ENCODE measurements at places on chromosomes 7 and 10.

DNA sequence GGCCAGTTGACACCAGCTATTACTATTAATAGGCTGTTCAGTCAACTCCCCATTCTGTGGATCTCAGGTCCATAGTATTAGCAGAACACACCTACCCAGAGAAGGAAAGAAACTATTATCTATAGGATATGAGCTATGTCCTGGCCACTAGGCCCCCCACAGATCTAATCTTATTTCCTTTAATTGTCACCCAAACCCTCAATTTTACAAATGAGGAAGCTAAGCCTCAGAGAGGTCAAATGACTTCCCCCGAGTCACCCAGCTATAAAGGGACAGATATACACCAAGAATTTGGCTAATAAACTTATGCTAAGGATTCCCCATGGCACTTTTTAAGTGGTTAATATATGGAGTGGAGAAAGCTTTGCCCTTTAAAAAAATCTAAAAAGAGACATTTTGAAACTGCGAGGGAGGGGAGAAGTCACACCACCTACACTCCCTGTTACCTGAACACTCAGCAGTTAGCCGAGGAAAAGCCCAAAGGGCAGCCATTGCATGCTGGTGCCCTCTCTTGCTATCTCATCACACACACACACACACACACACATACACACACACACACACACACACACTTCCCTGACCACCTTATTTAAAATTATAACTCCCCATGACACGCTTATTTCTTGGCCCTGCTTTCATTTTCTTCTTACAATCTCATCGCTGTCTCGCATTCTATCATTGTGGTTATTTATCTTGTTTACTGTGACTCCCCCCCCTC lies 157.0 kb upstream of the ADO start:
- no peak for DNase-seq

DNA sequence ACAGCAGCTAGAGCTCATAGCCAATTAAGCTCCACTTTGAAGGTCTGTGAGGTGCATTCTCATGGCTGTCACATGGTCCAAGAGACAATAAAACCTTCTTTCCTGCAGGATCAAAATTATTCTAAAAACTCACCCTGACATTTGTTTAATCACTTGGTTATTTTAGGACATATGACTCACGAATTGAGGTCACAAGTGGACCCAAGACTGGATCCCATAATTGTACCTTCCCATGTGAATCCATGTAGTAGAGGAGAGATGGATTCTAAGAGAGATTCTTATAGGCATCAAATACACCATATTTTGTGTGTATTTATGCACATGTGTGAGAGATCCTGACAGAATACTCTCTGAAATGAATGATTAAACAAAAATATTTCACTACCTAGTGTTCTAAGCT lies 18.1 kb downstream of the POLR1F start:
- no peak for DNase-seq

DNA sequence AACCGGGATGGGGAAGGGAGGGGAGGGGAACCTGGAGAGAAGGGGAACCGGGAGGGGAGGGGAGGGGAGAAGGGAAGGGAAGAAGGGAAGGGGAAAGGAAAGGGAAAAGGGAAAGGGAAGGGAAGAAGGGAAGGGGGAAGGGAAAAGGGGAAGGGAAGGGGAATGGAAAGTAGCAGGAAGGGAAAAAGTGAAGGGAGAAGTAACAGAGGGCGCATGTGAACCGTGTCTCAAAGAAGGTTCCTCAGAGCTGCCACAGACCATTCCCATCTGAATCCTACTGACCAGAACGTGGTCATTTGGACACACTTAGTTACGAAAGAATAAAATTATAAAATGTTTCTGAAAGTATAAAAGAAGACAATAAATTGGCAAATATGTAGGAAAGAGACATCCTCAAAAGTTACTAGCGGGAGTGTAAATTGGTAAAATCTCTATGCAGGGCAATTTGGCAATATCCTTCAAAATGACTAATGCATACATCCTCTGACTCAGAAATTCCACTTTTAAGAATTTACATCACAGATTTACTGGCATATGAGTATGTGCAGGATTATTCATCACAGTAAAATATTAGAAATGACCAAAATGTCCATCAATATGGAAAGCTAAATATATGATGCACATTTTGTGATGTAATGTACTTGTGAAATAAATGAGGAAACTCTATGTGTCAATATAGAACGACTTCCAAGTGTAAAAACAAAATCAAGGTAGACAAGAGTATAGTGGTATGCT lies 12.9 kb downstream of the C10orf67 start:
- no peak for DNase-seq

- no peak for DNase-seq
Observed at GRCh38 chr7:148058753-148059152, 531.8 kb upstream of the C7orf33 start.

DNA sequence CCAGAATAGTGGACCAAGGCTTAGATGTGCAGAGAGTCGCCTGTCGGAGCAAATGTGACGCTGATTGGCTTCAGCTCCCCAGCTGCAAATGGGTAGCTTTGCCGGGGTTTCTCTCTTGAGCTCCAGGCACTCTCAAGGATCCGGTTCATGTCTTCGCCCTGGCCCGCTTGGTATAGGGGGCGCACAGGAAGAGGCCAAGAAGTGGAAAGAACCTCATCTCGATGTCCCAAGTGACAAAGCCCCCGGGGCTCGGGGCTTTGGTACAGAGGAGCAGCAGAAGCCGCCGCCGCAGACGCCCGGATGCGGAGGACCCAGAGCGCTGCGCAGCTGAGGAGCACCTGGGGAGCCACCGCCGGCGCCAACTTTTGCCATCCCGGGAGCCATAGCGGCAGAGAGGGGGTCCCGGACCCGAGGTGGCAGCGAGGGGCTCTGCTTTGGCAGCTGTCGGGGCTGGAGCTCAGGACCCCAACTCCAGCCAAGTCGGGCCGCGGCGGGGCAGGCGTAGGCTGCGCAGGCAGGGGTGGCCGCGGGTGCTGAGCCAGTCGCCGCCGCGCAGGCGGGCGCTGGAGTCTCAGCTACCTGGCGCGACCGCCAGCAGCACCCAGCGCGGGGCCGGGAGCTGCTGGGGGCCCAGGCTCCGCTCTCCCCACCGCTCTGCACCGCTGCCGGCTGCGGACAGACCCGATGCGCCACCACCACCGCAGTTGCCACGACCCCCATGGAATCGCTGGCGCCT lies 466.6 kb downstream of the XPNPEP1 start:
- no peak for DNase-seq

DNA sequence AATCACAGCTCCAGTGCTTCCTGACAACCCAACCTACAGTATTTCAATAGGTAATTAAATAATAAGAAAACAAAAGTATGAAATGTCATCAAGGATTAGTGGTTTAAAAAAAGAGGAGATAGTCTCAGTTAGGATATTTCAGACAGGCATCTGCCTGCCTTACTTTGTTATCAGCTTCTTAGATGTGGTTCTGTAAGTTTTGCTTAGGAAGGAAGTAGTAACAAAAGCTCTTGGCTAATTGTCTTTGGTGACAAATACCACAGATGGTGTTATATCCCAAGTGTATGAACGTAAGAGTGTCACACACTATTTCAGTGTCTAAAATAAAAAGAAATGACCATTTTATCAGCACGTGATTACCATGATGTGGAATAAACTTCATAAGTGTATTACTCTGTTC lies 9.8 kb upstream of the ACTA2 start:
- DNase-seq: no peak

GRCh38 chr7:66883716-66884115 lies 37.3 kb upstream of the TMEM248 start:
- DNase-seq: no peak

DNA sequence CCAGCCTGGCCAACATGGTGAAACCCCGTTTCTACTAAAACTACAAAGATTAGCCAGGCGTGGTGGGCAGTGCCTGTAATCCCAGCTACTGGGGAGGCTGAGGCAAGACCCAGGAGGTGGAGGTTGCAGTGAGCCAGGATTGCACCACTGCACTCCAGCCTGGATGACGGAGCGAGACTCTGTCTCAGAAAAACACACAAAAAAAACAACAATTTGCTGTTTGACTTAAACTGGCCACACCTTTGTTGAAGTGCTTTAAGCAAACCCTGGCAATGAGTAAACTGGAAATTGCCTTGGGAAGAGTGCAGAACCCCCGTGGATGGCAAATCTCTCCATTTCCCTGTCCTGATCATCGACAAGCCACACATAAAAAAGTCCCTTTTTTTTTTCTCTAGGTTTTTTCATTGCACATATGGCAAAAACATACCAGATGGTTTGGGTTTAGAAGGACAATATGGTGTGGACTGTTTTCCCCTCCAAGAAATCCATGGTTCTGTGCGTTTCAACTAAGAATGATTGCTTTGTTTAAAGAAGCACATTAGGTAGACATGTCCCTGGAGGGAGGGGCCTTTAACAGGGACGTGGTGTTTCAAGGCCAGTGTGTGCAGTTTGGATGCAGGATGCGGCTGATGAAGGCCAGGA lies 76.9 kb downstream of the NRP1 start:
- no peak for DNase-seq

DNA sequence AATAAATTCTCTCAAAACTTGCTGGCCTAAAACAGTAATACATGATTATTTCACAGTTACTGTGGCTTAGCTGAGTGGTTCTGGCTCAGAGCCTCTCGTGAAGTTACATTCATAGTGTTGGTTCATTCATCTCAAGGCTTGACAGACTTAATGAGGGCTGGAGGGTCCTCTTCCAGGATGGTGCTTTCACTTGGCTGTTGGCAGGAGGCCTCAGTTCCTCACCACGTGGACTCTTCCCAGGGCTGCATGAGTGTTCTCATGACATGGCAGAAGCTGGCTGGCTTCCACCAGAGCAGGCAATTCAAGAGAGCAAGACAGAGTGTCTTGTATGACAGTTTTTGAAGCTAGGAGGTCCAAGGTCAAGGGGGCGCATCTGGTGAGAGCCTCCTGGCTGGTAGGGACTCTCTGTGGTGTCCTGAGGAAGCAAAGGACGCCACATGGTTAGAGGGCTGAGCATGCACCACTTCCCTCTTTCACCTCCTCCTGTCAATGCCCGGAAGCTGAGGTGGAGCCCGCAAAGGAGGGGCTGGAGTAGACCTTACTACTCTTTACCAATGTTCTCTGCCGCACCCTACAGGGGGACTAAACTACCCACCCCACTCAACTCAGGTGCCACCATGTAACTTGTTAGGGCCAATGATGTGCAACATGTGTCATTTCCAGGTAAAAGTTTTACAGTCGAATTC lies 58.2 kb upstream of the YAE1 start:
- no peak for DNase-seq

DNA sequence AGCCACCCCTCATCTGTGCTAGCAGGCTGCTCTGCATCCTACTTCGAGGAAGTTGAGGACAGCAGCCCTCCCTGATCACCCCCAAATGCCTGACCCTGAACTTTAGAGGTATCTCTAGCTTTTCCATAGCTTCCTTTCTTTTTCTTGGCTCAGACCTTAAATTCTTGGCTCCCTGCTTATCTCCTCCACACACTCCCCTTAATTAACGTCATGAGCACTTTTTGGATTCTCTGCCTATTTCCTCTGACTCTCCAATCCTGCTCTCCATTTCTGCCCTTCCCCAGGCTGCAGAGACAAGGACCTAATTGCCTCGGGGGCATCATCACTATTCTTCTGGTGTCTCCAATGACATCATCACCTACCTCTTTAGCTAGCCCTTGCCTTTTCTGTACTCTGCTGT lies 40.8 kb upstream of the SEC61G start:
- no peak for DNase-seq

GRCh38 chr10:107814865-107815487 lies 650.5 kb upstream of the SORCS1 start:
- no peak for DNase-seq

DNA sequence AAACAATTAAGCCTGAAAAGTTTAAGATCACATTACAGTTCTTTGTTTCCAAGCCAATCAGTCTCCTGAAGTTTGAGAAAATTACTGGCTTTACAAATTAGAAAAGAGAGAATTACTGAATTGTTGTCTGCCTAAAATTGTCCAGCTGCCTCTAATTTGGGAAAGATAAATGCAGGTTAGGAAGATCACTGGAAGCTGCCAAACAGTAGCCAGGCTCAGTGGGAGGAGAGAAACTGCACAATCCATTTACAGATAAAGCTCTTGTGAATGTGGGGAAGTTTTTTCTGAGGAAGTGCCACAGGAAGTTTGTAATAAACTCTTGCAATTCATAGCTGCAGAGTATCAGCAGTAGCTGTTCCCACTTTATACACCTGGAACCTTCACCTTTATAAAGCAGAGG lies 100.7 kb downstream of the IQUB start:
- DNase-seq: no peak

GRCh38 chr7:70208236-70209063 lies 610.2 kb downstream of the AUTS2 start:
- no peak for DNase-seq

GRCh38 chr7:19262826-19263225 lies 117.6 kb upstream of the FERD3L start:
- DNase-seq: no peak

- peak; percentile 11 for DNase-seq
Observed at GRCh38 chr7:142384493-142384922, 126.7 kb upstream of the PRSS58 start.

DNA sequence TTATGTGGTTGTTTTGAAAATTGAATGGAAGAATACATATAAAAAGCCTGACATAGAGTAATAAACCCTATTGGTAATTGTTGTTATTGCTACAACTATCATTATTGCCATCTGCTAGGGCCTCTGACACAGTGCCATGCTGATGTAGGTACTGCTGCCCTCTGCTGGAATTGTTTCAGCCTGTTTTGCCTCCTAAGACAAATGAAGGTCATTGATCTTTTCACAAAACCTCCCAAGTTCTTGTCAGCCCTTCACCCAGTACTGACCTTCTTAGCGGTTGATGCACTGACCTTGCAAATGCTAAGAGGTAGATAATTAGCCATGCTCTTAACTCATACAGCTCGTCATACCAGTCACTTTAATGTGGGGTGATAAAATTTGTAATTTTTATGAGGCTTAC lies 975.2 kb downstream of the SORCS1 start:
- DNase-seq: no peak

DNA sequence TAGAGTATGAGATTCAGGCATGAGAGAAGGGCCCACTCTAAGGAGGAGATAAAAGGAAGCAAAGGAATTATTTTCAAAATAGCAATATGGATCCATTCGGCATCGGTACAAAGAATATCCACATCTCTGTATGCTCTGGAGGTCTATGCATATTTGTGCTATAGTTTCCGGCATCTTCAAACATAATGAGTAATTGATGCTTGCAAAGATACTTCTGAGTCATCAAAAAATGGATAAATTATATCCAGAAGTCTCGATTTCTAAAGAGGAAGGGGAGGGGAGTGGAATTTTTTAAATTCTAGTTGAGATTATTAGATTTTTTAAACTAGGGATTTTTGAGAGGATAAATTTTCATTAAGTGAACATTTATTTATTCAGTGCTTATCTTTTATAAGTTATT lies 72.9 kb upstream of the KIAA1217 start:
- DNase-seq: no peak

- DNase-seq: no peak
Observed at GRCh38 chr7:81420526-81421226, 349.2 kb downstream of the HGF start.

- DNase-seq: no peak
Observed at GRCh38 chr7:157005456-157006204, 4.8 kb downstream of the MNX1 start.

DNA sequence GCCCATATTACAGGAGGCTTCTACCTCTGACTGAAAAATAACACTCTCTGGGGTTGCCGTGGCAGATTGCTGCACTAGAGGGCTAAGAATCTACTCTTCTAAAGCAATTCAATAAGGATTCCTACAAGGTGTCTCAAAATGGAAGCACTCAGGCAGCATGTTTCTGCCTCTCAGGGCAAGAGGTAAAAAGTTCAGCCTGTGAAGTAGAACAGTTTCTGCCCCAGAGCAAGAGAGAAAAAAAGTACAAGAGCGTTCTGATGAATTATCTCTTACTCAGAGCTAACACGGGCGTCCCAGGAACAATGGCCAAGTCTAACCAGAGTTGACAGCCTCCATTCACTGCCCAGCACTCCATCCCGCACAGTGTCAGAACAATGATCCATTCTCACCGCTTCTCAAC lies 71.3 kb upstream of the TES start:
- no peak for DNase-seq
